ENCODE measurements at places on chromosomes 6 and 20.

- DNase-seq, result no peak
These were observed 68.8 kb downstream of the EYS start for GRCh38 chr6:65638047-65638831.

- DNase-seq, result no peak
These were observed 43.5 kb downstream of the INSM1 start for GRCh38 chr20:20411402-20411801.

GRCh38 chr6:108697561-108698161 lies 136.9 kb downstream of the FOXO3 start:
- no peak for DNase-seq

GRCh38 chr20:32209850-32210605 lies 2.3 kb downstream of the POFUT1 start:
- DNase-seq, result no peak

Measured in stimulated activated CD4-positive, alpha-beta T cell treated with anti-CD3 and anti-CD28 coated beads, Interleukin-1b, Interleukin-23, amount 100 ng/mL, for 4 hours (primary cell).